Gastroesophageal sphincter (tissue), 4 donors: ENCODE measurements at places on chromosomes 16 and 17. TPM values are rescaled to one million over a fixed set of nuclear protein-coding genes. Genes with fewer than 3 reads are reported as not detected.

LRRC37A gene
- total RNA-seq: 5.1 TPM

UMOD gene
- total RNA-seq: not detected

C17orf107 gene
- 0.73 TPM for total RNA-seq

DNA sequence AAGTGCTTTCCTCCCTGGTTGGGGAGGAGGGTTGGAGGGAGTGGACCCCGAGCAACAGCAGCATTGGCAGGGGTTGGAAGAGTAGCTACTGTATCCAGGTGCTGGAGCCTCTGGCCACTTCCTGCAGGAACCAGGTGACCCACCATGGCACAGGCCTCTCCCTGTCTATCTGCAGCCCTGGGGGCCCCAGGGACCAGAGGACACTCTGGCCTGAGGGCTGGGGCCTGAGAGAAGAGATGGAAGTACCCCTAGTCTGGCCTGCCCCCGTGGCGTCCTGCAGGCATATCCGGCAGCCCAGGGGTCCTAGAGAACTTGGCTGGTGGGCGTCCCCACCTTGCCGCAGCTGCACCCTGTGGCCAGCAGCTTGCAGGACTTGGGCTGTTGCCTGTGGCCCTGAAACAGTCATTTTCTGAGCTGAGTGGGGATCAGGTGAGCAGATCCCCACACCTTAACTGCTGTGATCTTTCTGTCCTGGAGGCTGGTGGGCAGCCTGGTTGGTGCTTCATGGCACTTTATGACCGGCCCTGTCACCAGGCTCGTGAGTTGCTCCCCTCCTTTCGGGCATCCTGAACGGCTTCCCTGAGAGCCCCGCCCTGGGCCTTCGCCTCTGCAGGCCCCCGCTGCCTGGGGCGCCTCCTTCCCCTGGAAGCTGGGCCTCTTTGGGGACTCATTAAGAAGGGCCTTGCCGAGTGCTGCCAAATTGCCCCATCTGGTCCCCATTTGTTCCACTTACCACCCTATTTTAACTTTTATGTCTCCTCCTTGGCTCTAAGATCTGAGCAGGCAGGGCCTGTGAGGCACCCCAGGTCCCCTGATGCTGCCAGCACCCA lies 298.6 kb downstream of the SEC14L1 start:
- no peak for ATAC-seq

- no peak for ATAC-seq
These were observed 1483.7 kb upstream of the GOT2 start for GRCh38 chr16:60217787-60218186.

DNA sequence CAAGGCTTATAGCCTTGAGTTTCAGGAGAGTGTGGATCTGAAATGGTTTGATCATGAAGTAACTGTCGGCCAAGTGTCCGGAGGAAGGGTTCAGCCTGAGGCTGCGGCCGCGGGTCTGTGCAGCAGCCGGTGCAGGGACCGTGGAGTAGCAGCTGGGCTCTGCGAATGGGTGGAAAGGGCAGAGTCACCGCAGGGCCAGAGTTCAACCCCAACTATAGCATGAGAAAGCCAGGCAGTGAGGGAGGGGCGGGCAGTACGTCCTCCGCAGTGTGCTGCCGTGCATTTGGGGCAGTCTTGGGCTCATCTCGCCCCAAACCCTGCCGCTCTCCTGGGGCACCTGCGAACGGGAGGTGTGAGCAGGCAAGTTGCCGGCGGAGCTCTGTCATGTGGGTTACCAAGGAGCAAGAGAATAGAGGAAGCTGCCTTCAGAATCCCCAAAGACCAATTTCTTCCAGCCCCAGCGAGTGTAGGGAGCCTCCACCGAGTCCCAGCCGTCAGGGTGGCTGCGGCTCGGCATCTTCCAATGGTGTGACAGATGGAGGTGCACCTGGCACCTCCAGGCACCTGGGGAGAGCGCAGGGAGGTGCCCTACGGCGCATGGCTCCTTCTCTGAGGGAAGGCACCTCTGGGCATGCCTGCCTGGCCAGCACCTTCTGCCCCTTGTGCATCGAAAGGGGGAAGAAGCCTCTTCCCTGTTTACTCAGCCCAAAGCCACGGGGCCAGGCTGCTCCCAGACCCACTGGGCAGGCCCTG lies 87.3 kb downstream of the RPA1 start:
- no peak for ATAC-seq
